ENCODE measurements at places on chromosomes 11 and 22. TPM values are rescaled to one million over a fixed set of nuclear protein-coding genes. Genes with fewer than 3 reads are reported as not detected.

Gene RHOD
- 34.7 TPM for total RNA-seq

DNA sequence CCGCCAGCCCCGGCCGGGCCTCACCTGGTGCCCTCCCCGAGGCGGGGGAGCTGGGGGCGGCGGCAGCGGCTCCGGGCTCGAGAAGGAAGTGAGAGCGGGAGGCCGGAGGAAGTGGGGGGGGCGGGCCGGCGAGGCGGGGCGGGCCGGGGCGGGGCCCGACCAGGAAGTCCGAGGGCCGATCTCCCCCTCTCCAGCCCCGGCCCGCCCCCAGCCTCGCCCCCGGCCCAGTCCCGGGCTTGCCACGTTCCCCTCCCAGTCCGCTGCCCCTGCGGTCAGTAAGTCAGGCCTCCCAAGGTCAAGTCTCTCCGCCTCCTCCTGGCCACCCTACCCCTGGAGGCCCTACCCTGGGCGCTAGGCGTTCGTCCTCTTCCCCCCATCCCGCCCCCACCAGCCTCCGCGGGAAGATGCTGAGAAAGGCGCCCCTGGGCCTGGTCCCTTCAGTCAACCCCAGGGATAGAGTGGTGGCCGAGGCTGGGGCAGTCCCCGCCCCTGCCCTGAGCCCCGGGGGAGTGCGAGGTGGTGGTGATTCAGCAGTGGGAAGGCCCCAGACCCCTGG, at the start of gene RHOG:
Gene RHOG (minus strand): TSS at position 90 of the 556 bp plus-strand sequence. CDS start 12,821 bp downstream, outside the sequence.
- H3K27ac ChIP-seq = peak within 1 kb of the TSS; percentile 98
- H3K36me3 ChIP-seq = no peaks in the 10 kb centered on the region

DNA sequence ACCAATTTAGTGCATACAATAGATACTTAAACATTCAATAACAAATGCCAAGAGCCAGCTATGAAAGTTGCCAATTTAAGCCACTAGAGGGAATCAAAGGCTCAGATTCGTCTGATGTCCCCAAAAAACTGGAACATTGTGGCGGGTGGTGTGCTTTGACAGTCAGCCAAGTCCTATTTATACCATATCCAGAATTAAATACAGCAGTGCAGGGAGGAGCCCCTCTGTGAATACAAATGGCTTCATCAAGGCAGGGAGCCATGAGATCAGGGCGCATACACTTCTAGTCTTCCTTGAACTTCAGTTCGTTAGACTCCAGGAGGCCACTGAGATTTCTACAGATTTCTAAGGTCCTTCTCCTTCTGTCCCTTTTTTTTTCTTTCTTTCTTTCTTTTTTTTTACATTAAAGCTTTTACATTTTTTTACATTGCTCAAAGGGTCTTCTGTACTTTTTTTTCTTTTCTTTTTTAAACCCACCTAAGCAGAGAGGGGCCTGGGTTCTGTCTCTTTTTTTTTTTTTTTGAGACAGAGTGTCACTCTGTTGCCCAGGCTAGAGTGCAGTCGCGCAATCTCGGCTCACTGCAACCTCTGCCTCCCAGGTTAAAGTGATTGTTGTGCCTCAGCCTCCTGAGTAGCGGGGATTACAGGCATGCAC, 41.5 kb upstream of the HSPA8 start:
- H3K27ac ChIP-seq = peak overlapping the region; percentile 53
- H3K4me3 ChIP-seq = no peak overlapping the region
- DNase-seq = peak; percentile 93
- H3K27me3 ChIP-seq = no peaks in the 10 kb centered on the region
- H3K36me3 ChIP-seq = no peaks in the 10 kb centered on the region

- H3K27ac ChIP-seq = peak overlapping the region; percentile 83
- no peaks in the 10 kb centered on the region for H3K27me3 ChIP-seq
- peak; percentile 96 for DNase-seq
- H3K36me3 ChIP-seq = no peaks in the 10 kb centered on the region
These were observed 49.5 kb downstream of the OR4D9 start for GRCh38 chr11:59560702-59561473.

DNA sequence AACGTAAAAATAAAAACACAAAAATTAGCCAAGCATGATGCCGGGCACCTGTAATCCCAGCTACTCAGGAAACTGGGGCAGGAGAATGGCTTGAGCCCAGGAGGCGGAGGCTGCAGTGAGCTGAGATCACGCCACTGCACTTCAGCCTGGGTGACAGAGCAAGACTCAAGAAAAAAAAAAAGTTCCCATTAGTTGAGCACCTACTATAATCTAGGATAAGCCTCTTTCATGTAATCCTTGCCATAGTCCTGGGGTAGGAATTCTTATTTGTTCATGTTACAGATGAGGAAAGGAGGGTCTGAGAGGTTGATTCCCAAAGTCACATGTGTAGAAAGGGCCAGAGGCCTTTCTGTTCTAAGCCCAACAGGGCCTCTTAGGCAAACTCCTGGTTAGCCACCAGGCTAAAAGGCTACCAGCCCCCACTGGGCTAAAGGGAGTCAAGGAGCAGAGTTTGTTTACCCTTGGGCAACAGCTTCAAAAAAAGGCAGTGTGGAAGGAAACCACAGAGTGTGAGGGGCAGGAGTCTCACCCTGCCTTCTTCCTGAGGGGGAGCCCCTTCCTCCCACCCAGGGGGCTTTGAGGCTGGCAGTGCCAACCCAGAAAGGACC, 21.6 kb upstream of the CSNK1E start:
- DNase-seq = no peak
- no peaks in the 10 kb centered on the region for H3K36me3 ChIP-seq
- no peak overlapping the region for H3K4me3 ChIP-seq
- peaks cover 10% of the 10 kb centered on the region for H3K4me1 ChIP-seq
- H3K27me3 ChIP-seq = peaks cover 28% of the 10 kb centered on the region

GRCh38 chr11:109000531-109000930, 335.7 kb downstream of the DDX10 start:
- no peaks in the 10 kb centered on the region for H3K4me1 ChIP-seq
- H3K27me3 ChIP-seq = no peaks in the 10 kb centered on the region
- peak; percentile 57 for DNase-seq
- no peaks in the 10 kb centered on the region for H3K36me3 ChIP-seq
- H3K27ac ChIP-seq = no peak overlapping the region

DNA sequence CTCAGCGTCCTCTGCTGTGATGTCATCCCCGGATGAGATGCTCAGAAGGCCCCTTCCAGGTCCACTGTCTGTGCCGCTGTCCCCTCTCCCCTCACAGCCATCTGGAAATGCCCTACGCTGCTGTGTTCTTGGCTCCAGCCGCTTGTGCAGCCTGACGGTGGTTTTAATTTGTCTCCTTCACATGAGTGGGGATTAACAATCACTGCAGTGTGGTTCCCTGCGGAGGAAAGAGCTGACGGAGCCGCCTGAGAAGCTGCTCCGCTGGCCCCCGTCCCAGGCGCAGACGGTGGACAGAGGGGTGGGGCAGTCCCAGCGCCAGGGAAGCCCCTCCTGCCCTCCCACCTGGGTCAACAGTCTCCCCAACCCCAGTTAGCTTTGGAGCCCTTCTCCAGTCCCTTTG, 67.5 kb upstream of the PHF21B start:
- H3K4me3 ChIP-seq = no peak overlapping the region
- H3K27ac ChIP-seq = no peak overlapping the region
- peaks cover 14% of the 10 kb centered on the region for H3K27me3 ChIP-seq
- no peak for DNase-seq
- no peaks in the 10 kb centered on the region for H3K36me3 ChIP-seq

GRCh38 chr11:22577854-22578253, 47.8 kb downstream of the FANCF start:
- H3K36me3 ChIP-seq = no peaks in the 10 kb centered on the region
- H3K27me3 ChIP-seq = no peaks in the 10 kb centered on the region
- H3K4me1 ChIP-seq = no peaks in the 10 kb centered on the region
- DNase-seq = no peak
- H3K27ac ChIP-seq = no peak overlapping the region

- peaks cover 22% of the 10 kb centered on the region for H3K27me3 ChIP-seq
- no peak for DNase-seq
- H3K4me1 ChIP-seq = peaks cover 47% of the 10 kb centered on the region
- H3K27ac ChIP-seq = no peak overlapping the region
- no peaks in the 10 kb centered on the region for H3K36me3 ChIP-seq
- no peak overlapping the region for H3K4me3 ChIP-seq
These were observed 2.8 kb upstream of the CDC42EP1 start for GRCh38 chr22:37557321-37558001.

- H3K4me1 ChIP-seq = peaks cover 6% of the 10 kb centered on the region
- H3K4me3 ChIP-seq = no peak overlapping the region
- no peaks in the 10 kb centered on the region for H3K27me3 ChIP-seq
- H3K36me3 ChIP-seq = peaks cover 29% of the 10 kb centered on the region
These were observed 19.3 kb upstream of the TMEM191C start for GRCh38 chr22:21447694-21448402.

DNA sequence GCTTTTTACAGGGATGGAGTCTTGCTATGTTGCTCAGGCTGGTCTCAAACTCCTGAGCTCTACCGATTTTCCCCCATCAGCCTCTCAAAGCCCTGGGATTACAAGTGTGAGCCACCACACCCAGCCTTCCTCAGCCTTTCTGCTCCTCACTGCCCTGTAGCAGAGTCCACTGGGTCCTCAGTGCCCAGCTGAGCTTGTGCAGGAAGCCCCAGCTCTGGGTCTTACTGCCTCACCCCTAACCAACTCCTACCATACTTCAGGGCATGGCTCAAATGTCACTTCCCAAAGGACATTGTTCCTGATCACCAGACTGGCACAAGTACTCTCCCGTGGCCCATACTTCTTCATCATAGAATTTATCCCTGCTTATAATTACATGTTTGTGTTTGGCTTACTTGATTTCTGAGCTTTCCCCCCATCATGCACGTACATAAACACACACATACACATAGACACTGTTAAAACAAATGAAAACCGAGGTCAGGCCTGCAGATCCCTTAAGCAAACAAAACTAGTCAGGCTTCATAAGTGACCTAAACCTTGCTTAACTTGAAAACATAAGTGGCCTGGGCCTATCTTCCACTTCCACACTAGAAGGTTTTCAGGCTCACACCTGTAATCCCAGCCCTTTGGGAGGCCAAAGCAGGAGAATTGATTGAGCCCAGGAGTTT, 14.0 kb upstream of the SLC43A3 start:
- H3K27me3 ChIP-seq = no peaks in the 10 kb centered on the region
- no peak for DNase-seq
- H3K4me1 ChIP-seq = no peaks in the 10 kb centered on the region
- H3K4me3 ChIP-seq = no peak overlapping the region

DNA sequence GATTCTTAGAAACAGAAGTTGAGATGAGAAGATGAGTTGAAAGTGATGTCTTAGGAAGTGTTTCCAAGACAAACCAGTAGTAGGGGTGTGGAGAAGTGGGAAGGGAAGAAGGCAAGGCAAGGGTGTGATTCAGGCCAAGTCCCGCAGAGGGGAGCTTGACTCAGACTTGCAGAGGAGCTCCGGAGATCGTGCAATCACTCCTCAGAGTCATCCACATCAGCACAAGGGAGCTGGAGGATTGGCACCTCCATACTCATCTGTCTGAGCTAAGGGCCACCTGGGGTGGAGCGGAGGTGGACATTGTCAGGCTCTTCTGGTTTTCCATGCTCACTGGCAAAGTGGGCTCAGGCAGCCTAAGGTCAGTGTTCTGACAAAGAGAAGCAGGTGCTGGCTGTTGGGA, 44.4 kb downstream of the CHRDL2 start:
- DNase-seq = no peak
- no peak overlapping the region for H3K27ac ChIP-seq
- H3K4me1 ChIP-seq = peaks cover 34% of the 10 kb centered on the region
- H3K36me3 ChIP-seq = no peaks in the 10 kb centered on the region
- no peak overlapping the region for H3K4me3 ChIP-seq

GRCh38 chr11:27347359-27348339, 15.4 kb downstream of the CCDC34 start:
- no peaks in the 10 kb centered on the region for H3K4me1 ChIP-seq
- no peak overlapping the region for H3K27ac ChIP-seq
- no peak for DNase-seq
- H3K27me3 ChIP-seq = no peaks in the 10 kb centered on the region
- H3K4me3 ChIP-seq = no peak overlapping the region
- H3K36me3 ChIP-seq = no peaks in the 10 kb centered on the region

DNA sequence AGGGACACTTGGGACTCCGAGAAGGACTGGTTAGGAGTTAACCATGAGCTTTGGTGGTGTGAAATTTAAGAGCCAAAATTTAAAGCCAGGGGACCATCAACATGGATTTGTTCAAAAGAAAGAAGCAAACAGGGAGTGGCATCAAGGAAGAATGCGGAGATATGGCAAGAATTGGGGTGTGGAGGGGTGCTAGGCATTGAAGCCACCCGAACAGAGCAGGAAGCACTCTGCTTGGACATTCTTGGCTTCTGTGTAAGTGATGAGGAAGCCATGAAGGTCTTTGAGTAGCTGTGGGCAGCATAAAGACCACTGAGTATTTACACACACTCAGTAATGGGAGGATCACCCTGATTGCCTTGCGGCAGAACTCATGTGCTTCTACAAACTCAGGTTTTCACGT, 27.2 kb upstream of the PAMR1 start:
- no peak overlapping the region for H3K4me3 ChIP-seq
- no peaks in the 10 kb centered on the region for H3K36me3 ChIP-seq
- H3K27me3 ChIP-seq = no peaks in the 10 kb centered on the region
- peak; percentile 26 for DNase-seq
- H3K4me1 ChIP-seq = peaks cover 5% of the 10 kb centered on the region

GRCh38 chr11:71173709-71174108, 78.7 kb downstream of the SHANK2 start:
- no peak overlapping the region for H3K27ac ChIP-seq
- no peaks in the 10 kb centered on the region for H3K4me1 ChIP-seq
- H3K36me3 ChIP-seq = no peaks in the 10 kb centered on the region
- no peak overlapping the region for H3K4me3 ChIP-seq
- no peaks in the 10 kb centered on the region for H3K27me3 ChIP-seq

- H3K27me3 ChIP-seq = no peaks in the 10 kb centered on the region
- no peak overlapping the region for H3K4me3 ChIP-seq
- no peak for DNase-seq
- H3K27ac ChIP-seq = no peak overlapping the region
- H3K36me3 ChIP-seq = no peaks in the 10 kb centered on the region
- H3K4me1 ChIP-seq = no peaks in the 10 kb centered on the region
These were observed 262.2 kb downstream of the BRD1 start for GRCh38 chr22:49565516-49565855.

DNA sequence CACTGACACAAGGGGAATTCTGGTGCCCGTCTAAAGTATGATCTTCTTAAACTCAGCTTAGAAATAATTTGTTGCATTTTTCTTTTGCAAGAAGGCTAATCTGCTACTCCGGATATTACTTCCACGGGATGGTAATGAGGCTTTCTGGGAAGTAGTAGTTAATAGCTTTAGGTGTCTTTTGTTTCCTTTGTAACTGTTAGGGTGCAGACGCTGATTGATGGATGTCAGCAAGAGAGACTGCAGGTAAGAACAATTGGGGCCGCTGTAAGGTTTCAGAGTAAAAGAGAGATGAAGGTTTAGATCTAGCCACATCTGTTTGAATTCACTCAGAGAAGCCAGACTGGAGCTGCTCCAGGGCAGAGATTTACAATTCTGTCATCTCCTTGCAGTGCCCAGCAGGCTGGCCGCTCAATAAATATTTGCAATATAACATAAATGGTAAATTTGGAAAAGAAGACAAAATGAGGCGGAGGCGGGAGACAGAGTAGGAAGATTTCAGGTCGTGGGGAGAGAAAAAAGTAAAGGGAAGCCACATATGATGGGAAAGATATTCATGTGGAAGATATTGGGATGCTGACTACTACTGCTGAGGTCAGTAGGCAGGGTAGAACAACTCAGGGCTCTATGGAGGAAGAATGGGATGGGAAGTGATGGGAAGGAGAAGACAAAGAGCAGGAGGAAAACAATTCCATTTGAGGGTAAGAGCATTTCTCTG, 320.5 kb downstream of the AASDHPPT start:
- no peak for DNase-seq
- no peaks in the 10 kb centered on the region for H3K27me3 ChIP-seq
- H3K4me1 ChIP-seq = peaks cover 11% of the 10 kb centered on the region
- H3K4me3 ChIP-seq = no peak overlapping the region
- peak overlapping the region; percentile 8 for H3K27ac ChIP-seq

- no peaks in the 10 kb centered on the region for H3K36me3 ChIP-seq
- peak; percentile 93 for DNase-seq
- peak overlapping the region; percentile 66 for H3K27ac ChIP-seq
These were observed 8.8 kb upstream of the PDGFB start for GRCh38 chr22:39253435-39254070.

Measured in esophagus muscularis mucosa (tissue), 4 donors.